ENCODE measurements at places on chromosomes 3 and 15.

DNA sequence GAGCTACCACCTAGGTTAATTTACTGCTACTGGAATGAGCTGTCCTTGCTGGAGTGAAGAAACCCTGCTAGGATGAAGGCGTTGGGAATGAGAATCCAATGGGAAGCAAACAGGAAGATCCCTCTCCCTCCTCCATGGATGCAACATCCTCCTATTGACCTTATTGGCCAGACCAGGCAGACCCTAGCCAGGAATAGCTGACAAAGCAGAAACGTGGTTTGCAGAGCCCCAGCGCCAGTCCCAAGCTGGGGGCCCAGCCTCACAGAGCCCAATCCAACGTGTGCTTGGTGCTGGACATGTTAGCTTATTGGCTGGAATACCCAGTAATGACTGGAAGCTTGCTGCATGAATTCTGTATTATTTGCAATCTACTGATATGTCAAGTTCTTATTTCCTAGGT, 273.1 kb downstream of the LRTM1 start:
- no peak for DNase-seq

- DNase-seq: no peak
These were observed 1.3 kb downstream of the CCDC80 start for GRCh38 chr3:112639455-112640225.

- DNase-seq: no peak
These were observed 25.0 kb upstream of the BLM start for GRCh38 chr15:90691982-90692773.

DNA sequence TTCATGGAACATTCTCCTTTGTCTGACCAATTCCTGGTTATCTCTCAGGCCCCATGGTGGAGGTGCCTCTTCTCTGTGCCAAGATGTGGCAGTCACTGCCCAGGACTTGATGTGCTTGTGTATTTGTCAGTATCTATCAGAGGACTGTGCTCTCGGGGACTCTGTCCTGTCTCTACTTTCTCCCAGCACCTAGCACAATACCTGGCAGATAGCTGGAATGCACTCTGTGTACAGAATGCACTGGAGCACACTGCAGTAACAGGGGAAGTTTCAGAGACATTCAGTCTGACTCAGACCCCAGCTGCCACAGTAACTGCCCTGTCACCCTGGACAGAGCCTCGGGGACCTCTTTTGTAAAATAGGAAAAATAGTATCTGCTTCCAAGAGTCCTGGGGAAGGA, 34.6 kb upstream of the SV2B start:
- no peak for DNase-seq

DNA sequence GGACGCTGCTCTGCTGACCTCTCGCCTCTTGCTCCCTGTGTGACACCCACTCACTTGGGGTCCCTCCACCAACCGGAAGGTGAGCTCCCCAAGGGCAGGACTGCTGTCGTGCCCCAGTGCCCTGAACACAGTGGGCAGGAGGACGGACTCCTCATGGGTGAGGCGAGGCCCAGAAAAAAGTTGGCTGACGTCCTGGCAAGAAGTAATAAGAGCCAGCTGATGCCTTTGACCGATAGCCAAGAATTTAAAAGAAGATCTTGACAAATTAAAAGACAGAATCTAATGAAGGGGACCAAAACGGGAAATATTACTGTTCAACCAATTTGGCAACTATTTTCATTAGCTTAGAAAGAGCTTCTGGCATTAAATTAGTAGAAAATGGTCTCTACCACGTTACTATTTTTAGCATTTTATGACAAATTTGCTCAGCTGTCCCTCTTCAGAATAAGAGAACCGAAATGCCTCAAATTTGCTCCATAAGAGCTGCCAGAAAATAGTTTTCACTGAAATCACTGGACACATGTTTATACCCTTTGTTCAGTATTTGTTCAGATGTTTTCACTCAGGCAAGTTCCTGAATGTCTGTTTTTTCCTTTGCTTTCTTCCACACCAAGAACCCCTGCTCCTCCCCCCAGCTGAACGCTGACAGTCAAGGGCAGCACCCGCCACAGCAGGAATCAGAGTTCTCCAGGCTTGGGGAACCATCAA, 60.5 kb downstream of the XXYLT1 start:
- DNase-seq: no peak

DNA sequence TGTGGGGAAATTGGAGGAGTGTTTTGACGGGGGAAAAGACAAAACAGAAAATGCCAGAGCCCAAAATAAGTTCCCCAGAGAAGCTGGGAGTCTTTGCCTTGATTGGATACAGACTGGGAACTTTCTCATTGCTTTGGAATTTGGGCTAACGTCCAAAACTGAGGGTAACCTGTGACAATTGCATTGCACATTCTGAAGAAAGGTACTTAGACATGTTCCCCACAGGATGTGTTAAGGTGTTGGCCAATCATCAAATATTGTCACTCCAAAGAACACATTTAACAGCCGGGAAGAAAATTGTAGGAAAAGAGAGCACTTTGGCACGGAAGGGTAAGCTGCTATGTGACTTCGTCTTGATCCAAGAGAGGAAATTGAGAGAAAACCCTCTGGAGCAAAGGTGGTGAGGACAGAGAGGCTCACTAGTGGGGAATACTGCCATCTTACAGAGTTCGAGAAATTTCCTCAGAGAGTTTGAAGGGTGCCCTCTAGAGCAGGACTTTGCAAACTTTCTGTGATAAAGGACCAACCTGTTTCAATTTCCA, 619.5 kb upstream of the TBL1XR1 start:
- DNase-seq: no peak

- no peak for DNase-seq
These were observed 5.8 kb upstream of the ATP11B start for GRCh38 chr3:182787302-182788036.

DNA sequence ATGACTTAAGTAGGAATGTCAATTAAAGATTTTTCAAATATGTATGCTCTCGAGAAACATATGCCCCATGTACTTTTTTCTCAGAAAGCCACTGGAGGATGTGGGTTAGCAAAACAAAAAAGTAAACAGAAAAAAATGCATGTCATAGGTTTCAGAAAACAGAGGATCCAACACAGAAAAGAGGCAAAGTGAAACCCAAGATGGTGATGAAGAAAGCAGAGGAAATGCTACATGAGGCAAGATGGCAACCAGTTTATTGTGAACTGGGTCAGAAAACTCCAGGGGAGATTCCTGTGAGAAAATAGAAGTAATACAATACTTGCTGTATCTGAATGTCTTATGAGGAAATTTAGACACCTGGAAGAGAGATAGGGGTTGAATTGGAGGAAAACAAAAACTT, 30.8 kb upstream of the EOMES start:
- no peak for DNase-seq

DNA sequence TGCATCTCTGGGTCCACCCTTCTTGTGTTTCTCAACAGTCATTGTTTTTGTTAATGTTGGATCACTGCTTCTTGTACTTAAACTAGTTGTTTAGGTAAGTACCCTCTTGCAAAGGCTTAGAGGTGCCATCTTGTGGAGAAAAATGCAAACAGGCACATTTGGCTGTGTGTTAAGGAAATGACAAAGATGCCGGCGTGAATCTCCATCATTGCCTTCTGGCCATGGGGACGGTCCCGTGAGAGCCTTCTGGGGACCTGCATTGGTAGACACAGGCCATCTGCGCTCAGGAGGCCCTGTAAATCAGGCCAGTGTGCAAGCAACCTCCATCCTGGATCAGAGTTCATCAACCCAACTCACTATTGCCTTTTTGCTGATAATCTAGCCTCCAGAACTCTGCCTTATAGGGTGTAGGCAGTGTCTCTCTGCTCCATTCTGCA, 158.6 kb upstream of the NR2E3 start:
- no peak for DNase-seq

GRCh38 chr3:31724651-31725050, 191.9 kb downstream of the STT3B start:
- DNase-seq: peak; percentile 5

- DNase-seq: no peak
These were observed 1093.2 kb downstream of the FHIT start for GRCh38 chr3:60158035-60158434.

DNA sequence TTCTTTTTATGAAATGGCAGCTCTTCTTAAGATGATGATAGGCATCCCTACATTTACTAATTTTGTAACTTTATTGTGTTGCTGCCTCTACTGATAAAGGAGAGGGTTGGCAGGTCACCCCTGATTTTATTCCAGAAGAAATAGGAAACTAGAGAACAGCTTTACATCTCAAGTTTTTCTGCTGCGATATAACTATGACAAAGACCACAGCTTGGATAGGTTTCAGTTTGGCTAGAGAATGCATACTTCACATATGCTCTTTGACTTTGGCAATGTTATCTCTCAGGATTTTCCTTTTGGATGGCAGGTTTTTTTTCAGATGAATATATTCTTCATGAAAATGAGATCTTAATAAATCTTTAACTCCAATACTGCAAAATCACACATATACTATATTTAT, 395.3 kb upstream of the GOLIM4 start:
- no peak for DNase-seq

GRCh38 chr15:59501597-59501996, 63.6 kb downstream of the FAM81A start:
- DNase-seq: peak; percentile 73

GRCh38 chr3:60703956-60704736, 547.1 kb downstream of the FHIT start:
- DNase-seq: no peak

Data from inflammatory macrophage treated with lipopolysaccharide for 1 hour (primary cell).